ENCODE measurements at places on chromosomes 7 and 10.

DNA sequence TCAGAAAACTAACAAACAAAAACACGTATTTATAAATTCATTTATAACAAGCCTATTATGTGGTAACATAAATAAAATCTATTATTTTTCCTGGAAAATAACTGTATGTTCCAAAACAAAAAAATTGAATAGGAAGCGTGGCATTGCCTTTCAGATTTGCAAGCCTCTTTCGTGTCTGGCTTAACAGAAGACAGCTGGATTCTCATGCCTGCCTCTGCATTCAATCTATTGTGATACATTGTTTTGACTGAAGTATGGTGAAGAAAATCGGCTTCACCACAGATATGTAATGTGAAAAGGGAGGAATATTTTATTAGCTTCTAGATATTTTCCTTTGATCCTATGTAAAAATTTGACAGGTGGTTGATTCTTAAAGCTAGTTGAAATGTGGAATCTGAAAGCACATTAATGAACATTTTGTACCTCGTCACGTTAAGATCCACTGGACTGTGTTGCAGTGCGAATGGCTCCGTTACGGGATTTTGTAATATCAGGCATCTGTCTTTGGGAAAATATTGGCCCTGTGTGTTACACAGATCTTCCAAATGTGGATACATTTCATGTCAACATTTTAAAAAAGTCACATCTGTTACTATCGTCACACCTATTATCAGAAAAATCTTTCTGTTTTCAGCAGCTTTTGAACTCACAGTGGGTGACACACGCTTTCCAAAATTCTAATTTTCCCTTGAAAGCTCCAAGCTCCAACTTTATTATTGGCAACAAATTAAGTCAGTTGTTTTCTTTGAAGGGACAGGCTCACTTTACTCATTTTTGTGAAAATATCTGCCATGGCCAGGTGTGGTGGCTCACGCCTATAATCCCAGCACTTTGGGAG is 26.2 kb downstream of the PALD1 start:
- no peak for DNase-seq

GRCh38 chr7:44067064-44067951 is 1.9 kb upstream of the PGAM2 start:
- DNase-seq = no peak

DNA sequence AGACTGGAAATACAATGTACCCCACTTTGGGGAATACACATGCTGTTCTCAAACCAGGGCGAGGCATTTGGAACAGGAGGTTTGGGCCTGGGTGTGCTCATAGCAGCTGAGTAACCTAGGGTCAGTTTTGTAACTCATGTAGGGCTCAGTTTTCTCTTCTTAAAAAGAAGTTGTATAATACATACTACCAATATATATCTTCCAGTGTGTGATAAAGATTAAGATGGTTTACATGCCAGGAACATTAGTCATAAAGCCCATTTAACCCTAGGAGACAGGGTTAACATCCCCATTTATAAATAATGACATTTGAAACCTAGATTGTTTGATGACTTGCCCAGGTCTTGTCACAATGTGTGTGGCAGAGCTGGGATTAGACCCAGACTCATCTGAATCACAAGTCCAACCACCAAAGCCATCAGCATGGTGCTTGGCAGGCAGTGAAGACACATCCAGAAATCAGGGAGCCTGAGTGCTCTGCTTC is 6.0 kb downstream of the AKR1B10 start:
- no peak for DNase-seq

DNA sequence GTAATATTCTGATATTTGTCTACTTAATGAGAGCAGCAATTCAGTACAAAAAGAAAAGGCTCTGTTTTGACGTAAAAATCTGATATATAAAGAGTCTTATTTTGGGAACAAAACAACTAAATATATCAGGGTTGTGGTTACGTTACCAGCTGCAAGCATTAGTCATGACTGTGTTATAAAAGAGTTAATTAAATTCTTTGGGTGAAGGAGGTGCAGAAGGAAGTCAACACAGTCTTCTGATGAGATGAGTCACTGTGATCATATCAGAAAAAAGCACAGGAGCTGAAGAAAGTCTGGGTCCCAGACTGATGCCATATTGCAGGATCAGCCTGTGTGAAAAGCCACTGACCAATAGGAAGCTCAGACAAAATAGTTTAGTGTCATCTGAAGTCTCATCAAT is 234.3 kb upstream of the TEX47 start:
- no peak for DNase-seq

DNA sequence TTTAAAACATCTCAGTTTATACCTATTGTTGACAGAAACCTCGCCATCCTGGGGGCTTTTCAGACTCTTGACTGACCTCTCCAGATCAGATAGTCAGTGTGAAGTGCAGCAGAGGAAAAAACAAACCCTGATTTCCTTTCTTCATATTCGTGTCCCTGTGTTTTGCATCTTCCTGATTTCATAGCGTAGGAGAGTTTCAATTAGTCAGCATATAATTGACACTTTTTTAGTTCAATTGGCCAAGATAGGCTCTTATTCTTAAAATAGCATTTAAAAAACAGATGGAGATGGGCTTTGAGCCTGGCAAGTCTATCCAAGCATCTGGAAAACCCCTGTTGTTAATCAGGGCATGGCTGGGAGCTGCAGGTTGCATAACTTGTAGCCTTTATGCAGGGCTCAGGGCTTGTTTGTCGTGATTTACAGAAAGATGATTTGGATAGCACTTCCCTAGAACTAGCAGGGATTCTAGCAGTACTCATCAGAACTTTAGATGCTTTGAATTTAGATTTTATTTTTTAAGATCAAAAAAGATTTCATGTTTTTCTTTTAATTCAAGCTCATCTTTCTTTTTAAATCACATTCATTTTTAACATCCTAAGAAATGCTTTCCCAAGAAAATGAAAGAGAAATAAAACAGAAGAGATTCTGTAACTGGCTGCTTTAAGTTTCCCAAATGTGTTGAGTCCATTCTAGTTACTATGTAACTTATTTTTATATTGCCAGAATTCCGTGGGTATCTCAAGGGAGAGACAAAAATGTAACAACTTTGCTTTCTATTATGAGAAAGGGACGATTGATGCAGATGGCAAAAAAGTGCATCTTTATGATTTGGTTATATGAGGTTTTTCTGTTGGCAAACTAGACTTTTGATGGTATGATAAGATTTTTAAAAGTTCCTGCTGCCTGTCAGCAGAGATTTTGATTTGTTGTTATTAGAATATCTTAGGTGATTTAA is 270.8 kb upstream of the FZD8 start:
- DNase-seq = no peak

- DNase-seq = peak; percentile 89
Observed at GRCh38 chr10:7408291-7409044, 2.4 kb downstream of the SFMBT2 start.

DNA sequence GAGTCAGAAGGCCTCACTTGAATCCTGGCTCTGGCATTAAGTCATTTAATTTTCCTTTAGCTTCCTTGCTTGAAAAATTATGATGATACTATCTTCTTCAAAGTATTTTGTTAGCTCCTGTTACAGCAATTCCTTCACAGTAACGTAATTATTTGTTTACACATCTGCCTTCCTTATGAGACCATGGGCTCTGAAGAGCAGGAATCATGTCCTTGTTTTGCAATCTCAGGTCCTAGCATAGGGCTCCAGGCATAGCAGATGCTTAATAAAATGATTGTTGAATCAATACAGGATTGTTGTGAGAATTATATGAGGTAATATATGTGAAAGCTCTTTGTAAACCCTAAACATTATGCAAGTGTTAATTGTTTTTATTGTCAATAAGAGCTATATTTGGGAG is 25.5 kb downstream of the KLHDC10 start:
- DNase-seq = no peak

GRCh38 chr7:128456255-128456725 is 612 bp downstream of the HILPDA start:
- DNase-seq = no peak

DNA sequence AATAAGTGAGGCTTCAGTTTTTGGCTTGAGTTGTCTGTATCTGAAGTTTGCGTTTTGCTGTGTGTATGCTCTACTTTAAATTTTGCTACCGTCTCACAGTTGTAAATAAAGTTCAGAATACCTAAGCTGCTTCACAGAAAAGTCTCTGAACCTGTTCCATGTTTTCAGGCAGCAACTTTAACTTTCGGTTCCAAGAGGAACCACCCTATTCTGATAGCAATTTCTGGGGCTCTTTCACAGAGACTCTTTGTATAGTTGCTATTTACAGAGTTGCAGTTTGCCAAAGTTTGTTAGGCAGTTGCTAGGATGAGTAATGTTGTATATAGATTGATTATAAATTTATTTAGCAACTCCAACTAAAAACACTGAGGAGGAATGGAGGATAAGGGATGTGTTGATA is 5.7 kb downstream of the FAM221A start:
- DNase-seq = no peak

DNA sequence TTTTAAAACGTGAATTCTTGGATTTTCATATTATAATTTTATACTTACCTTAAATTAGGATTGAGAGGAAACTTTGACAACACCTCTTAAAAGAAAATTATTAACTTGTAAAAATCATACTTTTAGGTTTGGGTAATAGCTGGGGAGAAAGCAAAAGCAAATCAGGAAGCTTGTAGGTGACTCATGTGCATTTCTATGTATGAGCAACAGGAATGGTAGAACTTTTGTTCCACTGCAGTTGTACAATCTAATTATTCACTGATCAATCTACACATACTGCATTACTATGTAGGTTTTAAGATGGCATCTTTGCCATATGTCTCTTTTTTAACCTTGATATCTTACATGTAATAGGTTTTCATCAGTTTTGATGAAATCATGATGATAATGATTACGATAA is 223.2 kb downstream of the PRKG1 start:
- DNase-seq = no peak
